Progenitor cell of endocrine pancreas (in vitro differentiated cells): ENCODE measurements at places on chromosomes 5 and 9. TPM values are rescaled to one million over a fixed set of nuclear protein-coding genes. Genes with fewer than 3 reads are reported as not detected.

The PPP3R2 gene
- not detected in 2 replicates for total RNA-seq

DNA sequence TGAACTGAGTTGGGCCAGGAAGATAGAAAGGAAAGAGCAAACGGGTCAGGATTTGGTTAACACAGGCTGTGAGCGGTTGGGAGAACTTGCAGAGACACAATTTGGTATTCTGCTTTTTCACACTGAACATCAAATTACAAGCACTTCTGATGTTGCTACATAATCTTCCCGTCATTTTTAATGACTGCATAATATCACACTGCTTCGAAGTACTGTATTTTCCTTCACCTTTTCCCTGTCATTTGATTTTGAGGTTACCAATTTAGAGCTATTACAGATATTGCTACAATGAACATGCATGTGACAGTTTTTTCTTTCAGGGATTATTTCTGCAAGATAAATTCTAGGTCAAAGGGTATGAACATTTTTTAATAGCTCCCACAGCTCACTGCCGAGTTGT is 71.4 kb upstream of the CPEB4 start:
- no peak for DNase-seq
- no peaks in the 10 kb centered on the region for H3K36me3 ChIP-seq

The MSMP gene
- total RNA-seq = not detected in 2 replicates

The CDH9 gene
- total RNA-seq = not detected in 2 replicates

The MAMDC4 gene
- total RNA-seq = 36.7 and 40.0 TPM in 2 replicates

GRCh38 chr5:55173687-55174230 is 782 bp upstream of the CDC20B start:
- peaks cover 12% of the 10 kb centered on the region for H3K4me1 ChIP-seq
- H3K27ac ChIP-seq = no peak overlapping the region
- DNase-seq = no peak
- no peaks in the 10 kb centered on the region for H3K36me3 ChIP-seq
- peaks cover 76% of the 10 kb centered on the region for H3K27me3 ChIP-seq

The FOXB2 gene
- not detected in 2 replicates for total RNA-seq

DNA sequence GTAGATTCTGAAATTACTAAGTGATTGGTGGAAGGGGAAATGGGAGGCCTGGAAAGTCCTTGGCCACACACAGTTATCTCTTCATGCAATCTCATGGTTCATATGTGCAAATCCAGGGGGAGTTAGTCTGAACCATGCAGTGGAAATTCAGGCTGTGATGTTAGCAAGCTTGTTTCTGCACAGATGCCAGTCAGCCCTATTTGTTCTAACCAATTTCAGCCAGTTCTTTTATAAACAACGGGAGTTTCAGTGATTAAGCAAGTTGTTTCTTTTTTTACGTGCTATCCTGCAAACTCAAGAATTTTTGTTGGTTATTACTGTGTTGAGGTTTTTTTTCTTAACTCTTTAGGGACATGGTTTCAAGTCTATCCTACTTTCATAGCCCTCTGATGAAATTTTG is 298.0 kb downstream of the FER start:
- H3K27me3 ChIP-seq = no peaks in the 10 kb centered on the region
- H3K27ac ChIP-seq = no peak overlapping the region
- no peaks in the 10 kb centered on the region for H3K4me1 ChIP-seq
- H3K4me3 ChIP-seq = no peak overlapping the region

DNA sequence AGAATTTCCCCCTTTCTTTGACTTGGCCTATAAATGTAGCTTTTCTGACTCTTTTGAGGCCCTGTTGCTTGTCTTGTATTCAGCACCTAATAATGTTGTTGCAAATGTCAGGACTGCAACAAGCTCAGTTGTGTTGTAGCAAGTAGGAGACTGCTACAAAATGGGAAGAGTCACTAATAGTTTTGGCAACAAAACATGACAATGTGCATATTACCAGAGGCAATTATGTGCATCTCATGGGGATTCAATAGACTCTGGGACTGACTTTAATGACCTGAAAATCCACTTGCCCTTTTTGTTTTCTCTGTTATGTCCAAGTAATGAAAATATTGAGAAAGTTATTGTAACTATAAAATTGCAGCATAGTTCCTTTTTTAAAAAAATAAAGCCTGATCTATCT is 368.4 kb downstream of the OSTF1 start:
- DNase-seq = no peak
- H3K4me3 ChIP-seq = no peak overlapping the region
- no peaks in the 10 kb centered on the region for H3K4me1 ChIP-seq
- H3K36me3 ChIP-seq = no peaks in the 10 kb centered on the region

DNA sequence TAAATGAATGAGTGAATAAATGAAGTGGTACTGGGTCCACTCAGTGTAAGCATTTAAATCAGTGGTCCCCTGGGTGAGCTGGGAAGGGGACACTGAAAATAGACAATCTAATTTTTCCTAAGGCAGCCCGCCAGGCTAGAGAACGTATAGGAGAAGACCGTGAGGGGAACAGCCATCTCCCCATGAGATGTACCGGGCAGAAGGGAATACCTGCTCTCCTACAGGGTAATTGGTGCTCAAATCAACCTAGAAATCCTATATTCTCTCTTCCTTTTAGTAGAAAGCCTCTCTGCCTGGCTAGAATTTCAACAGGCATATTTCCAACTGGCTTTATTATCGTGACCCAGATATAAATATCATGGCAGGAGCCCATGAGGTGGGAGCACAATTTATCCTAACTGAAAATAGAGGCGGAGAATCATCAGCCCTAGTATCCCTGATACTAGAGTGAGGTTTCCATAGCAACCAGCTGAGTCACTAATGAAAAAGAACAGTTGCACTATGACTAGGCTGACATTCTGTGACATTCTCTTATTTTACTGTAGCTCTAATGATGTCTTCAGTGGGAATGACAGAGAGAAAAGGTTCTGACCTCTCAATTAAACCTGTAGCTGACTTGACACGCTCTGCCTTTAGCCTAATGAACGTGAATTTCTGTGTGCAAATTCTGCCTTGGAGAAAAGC is 96.5 kb upstream of the CAST start:
- H3K27me3 ChIP-seq = peaks cover 3% of the 10 kb centered on the region
- no peak for DNase-seq
- H3K4me3 ChIP-seq = no peak overlapping the region
- no peaks in the 10 kb centered on the region for H3K36me3 ChIP-seq
- no peaks in the 10 kb centered on the region for H3K4me1 ChIP-seq

DNA sequence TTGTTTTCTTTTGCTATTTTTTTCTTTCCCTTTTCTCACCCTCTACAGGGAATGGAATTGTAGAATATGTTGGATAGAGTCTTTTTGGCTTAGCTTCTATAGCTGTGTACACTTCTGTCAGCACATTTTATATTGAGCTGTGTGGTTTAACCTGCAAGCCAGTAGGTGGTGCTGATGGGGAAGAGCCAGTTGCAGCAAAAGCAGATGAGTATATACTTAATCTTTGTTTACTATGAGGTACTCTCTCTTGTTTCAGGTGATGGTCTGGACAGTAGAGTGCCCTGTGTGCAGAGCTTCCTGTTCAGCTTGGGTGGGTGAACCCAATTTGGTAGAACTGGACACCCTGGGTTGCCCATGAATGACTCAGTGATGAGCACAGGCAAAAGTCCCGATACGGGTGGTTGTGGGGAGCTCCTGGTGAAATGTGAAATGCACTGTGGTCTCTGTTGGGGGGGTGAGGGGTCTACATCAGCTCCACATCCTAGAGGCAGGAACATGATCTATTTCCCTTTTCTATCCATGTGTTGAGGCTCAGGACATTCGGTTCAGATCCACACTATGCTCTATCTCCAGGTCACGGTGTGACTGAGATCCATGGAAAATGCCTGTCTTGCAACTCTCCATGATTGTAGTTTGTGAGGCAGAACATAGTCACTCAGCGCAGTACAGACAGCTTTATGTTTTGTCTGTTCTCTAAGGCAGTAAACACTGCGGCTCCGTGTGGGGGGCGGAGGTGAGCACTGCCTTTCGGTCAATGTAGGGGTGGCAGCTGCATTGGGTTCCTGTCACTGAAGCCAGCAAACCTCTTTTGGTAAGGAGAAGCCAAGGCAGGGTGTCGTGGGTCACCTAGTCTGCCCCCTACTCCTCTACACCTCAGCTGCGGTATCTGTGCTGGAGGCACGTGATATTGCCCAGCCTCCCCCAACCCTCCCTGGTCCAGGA is 353.2 kb downstream of the PRR16 start:
- H3K27me3 ChIP-seq = no peaks in the 10 kb centered on the region
- no peaks in the 10 kb centered on the region for H3K36me3 ChIP-seq
- no peaks in the 10 kb centered on the region for H3K4me1 ChIP-seq
- no peak for DNase-seq
- no peak overlapping the region for H3K4me3 ChIP-seq
- H3K27ac ChIP-seq = no peak overlapping the region

The SHOC1 gene
- total RNA-seq = not detected in 2 replicates

DNA sequence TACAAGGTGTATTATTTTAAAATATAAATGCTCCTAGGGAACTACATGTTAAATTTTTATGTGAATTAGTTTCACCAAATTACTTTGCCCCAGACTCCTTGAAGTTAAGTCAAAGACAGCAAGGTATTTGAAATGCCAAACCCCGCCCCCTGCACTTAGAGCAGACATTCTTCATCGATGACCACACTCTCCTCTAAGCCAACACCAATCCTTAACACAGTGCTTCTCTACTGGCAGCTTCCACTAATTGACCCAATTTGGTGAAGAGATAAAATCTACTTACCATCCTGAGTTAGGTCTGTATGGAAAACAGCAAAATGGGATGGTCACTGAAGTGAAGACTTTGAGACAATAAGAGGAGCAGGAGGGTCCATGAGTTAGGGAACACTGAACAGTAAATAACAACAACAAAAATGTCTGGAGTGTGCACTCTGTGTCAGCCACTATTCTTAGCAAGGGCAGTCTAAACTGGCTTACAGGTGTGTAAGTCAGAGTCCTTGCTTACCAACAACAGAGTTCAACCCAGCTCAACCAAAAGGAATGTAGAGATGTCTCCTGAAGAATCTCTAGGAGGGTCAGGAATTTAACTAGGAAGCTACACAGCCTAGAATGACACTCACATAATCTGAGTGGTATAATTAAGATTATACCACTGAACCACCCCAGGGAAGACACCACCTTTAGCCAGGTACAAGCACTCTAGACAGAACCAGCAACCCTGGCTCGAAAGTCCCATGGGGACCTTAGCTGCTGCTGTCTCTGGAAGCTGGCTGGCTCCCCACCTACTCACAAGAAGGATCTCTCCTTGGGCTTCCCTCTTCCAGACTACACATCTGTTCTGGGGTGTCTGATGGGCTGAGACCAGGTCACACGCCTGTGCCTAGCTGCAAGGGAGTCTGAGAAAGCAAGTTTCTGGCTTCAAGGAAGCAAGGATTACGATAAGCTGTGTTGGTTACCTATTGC is 8.8 kb upstream of the UBE2QL1 start:
- H3K4me3 ChIP-seq = no peak overlapping the region
- no peak for DNase-seq
- no peak overlapping the region for H3K27ac ChIP-seq
- peaks cover 57% of the 10 kb centered on the region for H3K27me3 ChIP-seq

DNA sequence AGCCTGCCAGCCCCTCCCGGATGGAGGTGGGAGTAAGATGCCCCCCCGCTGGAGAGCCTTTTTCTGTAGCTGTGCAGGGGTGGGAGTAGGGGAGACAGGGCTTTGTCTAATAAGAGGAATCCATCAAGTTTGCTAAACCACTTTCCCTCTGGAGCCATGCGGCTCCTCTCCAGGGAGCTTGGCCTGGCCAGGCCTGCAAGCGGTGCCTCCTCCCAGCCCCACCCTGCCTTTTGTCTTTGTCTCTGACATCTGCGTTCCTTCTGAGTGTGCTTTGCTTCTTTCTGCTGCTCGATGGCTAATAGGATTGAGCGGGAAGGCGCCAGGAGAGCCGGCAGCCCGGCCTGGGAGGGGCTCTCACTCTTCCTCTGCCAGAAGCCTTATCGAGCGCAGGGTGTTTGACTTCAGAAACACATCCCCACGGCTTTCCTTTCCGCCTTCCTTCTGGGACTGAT is 26.7 kb upstream of the FCN1 start:
- H3K4me1 ChIP-seq = peaks cover 3% of the 10 kb centered on the region
- H3K27me3 ChIP-seq = peaks cover 27% of the 10 kb centered on the region
- DNase-seq = no peak
- H3K27ac ChIP-seq = no peak overlapping the region
- no peak overlapping the region for H3K4me3 ChIP-seq

The MAT2B gene
- total RNA-seq = 64.4 and 66.8 TPM in 2 replicates

The MEGF10 gene
- 8.2 and 12.5 TPM in 2 replicates for total RNA-seq

The GZMA gene
- total RNA-seq = not detected in 2 replicates

The TAF11L10 gene
- not detected in 2 replicates for total RNA-seq
